Dermis lymphatic vessel endothelial cell (primary cell): ENCODE measurements at places on chromosomes 6 and 20. TPM values are rescaled to one million over a fixed set of nuclear protein-coding genes. Genes with fewer than 3 reads are reported as not detected.

SPTLC3 gene
- 0.22 and 1.0 TPM in 2 replicates for total RNA-seq

KHDC1 gene
- total RNA-seq: under 0.01 and 0.09 TPM in 2 replicates

OR2J3 gene
- total RNA-seq: not detected in 2 replicates

SIRPB2 gene
- 0.09 and 0.11 TPM in 2 replicates for total RNA-seq

PLAGL2 gene
- total RNA-seq: 2.2 and 2.4 TPM in 2 replicates

LY86 gene
- total RNA-seq: not detected in 2 replicates

PLCB4 gene
- total RNA-seq: 4.0 and 4.8 TPM in 2 replicates

DEFB128 gene
- not detected in 2 replicates for total RNA-seq

CCN2 gene
- 103 and 256 TPM in 2 replicates for total RNA-seq

ZNFX1 gene
- total RNA-seq: 30.9 and 32.8 TPM in 2 replicates

PDE10A gene
- 9.0 and 9.9 TPM in 2 replicates for total RNA-seq

CYP21A2 gene
- total RNA-seq: under 0.01 TPM in 2 replicates

AHCY gene
- total RNA-seq: 53.2 and 83.2 TPM in 2 replicates

POM121L2 gene
- total RNA-seq: not detected in 2 replicates

CGA gene
- 0.11 TPM in 1 of 2 replicates, not detected in the other for total RNA-seq

LKAAEAR1 gene
- total RNA-seq: 0.17 TPM in 1 of 2 replicates, not detected in the other

PCK1 gene
- total RNA-seq: not detected in 2 replicates

CLPSL2 gene
- total RNA-seq: not detected in 2 replicates

NTSR1 gene
- total RNA-seq: not detected in 2 replicates
